ENCODE measurements at places on chromosomes 5 and 9. TPM values are rescaled to one million over a fixed set of nuclear protein-coding genes. Genes with fewer than 3 reads are reported as not detected.

Gene ADCY2
- total RNA-seq, result not detected

DNA sequence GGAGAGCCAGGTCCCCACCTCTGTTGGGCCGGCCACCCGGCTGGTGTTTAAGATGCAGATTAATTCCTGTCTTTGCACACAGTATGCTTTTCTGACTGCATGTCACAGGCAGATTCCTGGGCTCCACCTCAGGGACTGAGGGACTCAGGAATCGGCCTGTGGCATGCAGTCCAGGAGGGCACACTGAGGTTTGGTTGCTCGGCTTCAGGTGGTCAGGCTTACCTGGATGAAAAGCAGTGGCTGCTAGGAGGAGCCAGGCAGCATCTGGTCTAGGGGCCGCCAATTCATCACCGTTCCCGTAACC, 1.1 kb downstream of the WDR5 start:
- peak overlapping the region; percentile 97 for H3K4me3 ChIP-seq
- no peak for DNase-seq
- peaks cover 28% of the 10 kb centered on the region for H3K4me1 ChIP-seq

DNA sequence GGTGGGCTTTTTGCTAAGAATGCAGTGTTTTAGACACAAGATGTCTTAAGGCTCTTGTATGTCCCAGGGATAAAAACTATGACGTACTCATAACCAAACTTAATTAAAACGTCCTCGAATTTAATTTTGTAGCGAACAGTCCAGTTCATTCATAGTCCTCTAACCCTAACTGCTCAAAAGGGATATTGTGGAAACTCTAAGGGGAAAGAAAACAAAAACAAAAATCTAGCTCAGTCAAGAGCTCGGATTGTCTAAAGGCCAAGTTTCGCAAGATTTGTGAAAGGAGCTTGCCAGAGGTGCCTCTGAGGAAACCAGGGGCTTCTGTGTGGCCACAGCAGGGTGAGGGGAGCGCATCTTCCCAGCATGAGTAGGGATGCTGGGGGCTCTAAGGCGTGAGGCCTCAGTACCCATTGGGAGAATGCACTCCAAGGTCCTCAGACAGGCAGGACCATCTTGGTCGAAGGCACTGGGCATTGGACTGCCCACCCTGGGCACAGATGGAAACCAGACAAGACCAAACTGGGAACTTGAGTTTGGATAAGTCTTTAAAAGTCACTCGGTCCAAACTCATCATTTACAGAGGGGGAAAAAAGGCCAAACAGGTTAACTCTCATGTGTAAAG, 71.8 kb downstream of the PRRT1B start:
- no peak overlapping the region for H3K4me3 ChIP-seq
- DNase-seq, result no peak
- no peak overlapping the region for H3K27ac ChIP-seq
- no peaks in the 10 kb centered on the region for H3K27me3 ChIP-seq

DNA sequence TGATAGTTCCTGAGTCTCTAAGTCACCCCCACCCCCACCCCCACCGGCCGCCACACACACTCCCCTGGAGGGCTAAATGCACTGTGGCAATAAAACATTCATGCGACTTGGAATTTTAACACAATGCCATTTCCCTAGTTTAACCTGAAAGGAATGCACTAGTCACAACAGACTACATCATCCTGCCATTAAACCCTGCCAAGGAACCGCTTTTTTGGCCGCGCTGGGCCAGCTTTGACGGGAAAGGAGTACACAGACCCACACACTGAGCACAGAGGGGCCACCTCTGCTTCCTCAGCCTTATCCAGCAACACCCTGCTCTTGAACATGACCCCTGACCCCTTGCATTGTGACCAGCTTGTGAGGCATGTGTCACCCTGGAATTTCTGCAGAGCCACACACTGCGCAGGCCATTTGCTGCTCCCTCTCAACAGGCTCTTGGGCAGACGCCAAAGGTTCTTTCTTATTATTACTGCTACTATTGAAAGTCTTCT, 165.3 kb downstream of the BNC2 start:
- no peaks in the 10 kb centered on the region for H3K27me3 ChIP-seq
- no peak overlapping the region for H3K27ac ChIP-seq
- no peaks in the 10 kb centered on the region for H3K4me1 ChIP-seq

GRCh38 chr9:21043841-21044240, 12.4 kb upstream of the HACD4 start:
- no peaks in the 10 kb centered on the region for H3K4me1 ChIP-seq
- no peak overlapping the region for H3K27ac ChIP-seq
- H3K4me3 ChIP-seq, result no peak overlapping the region
- no peaks in the 10 kb centered on the region for H3K27me3 ChIP-seq
- no peaks in the 10 kb centered on the region for H3K36me3 ChIP-seq
